ENCODE measurements at places on chromosomes 5 and 9. TPM values are rescaled to one million over a fixed set of nuclear protein-coding genes. Genes with fewer than 3 reads are reported as not detected.

HAND1 gene
- total RNA-seq, result not detected

HSD17B4 gene
- total RNA-seq, result 121 TPM

NFX1 gene
- 18.8 TPM for total RNA-seq

CYSRT1 gene
- total RNA-seq, result under 0.01 TPM

GNAQ gene
- total RNA-seq, result 18.6 TPM

SPATA31A6 gene
- not detected for total RNA-seq

IRX1 gene
- total RNA-seq, result 1.7 TPM

SPEF2 gene
- 1.8 TPM for total RNA-seq

GALNT12 gene
- total RNA-seq, result 3.8 TPM

DMRTA1 gene
- total RNA-seq, result 0.26 TPM

C9orf153 gene
- not detected for total RNA-seq

ANKRD31 gene
- under 0.01 TPM for total RNA-seq

PTPDC1 gene
- 6.3 TPM for total RNA-seq

FCN1 gene
- not detected for total RNA-seq

CDC20B gene
- total RNA-seq, result under 0.01 TPM

CCDC192 gene
- total RNA-seq, result not detected

PCDHA12 gene
- under 0.01 TPM for total RNA-seq

HTR1A gene
- not detected for total RNA-seq

GABRP gene
- total RNA-seq, result not detected

PIP5K1B gene
- total RNA-seq, result not detected

EHMT1 gene
- 44.8 TPM for total RNA-seq

C9orf50 gene
- 0.13 TPM for total RNA-seq

CDKN2B gene
- total RNA-seq, result 1.2 TPM

OR1J2 gene
- total RNA-seq, result not detected

TAF11L5 gene
- total RNA-seq, result not detected

PITX1 gene
- total RNA-seq, result 3.2 TPM

PPP3R2 gene
- total RNA-seq, result not detected

Data from epithelial cell of alveolus of lung (primary cell).